Stimulated activated CD8-positive, alpha-beta memory T cell treated with anti-CD3 and anti-CD28 coated beads, Interleukin-4, amount 100 ng/mL, for 1 hour (primary cell): ENCODE measurements at places on chromosomes 1 and 21.

DNA sequence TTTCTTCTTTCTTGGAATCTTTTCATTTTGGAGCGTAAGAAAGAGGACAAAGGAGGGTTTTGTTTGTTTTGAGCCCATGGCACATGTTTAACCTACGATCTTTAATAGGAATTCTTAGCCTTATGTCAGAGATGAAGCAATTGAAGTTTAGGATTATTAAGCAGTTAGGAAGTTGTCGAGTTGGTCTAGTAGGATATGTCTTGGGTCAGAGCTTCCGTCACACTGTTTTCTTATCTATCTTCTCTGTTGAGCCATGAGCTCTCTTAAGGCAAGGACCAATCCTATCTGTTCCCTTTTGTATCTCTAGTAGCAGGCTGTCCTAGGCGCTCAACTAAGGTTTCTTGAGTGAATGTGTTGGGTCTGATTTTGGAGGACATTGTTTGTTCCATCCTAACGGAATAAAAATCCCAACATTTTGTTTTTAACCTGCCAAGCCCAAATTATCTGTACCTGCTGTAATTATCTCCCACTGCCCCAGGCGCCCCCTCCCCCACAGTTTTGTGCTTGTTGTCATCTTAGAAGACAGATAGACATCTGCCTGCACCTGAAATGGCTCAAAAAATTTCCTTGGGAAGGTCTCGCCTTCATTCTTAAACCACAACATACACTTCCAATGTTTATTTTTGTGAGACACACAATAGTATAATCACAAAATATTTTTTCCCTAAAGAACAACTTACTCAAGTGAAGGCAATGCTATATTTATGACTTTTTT lies 95.3 kb upstream of the GADD45A start:
- DNase-seq, result no peak

DNA sequence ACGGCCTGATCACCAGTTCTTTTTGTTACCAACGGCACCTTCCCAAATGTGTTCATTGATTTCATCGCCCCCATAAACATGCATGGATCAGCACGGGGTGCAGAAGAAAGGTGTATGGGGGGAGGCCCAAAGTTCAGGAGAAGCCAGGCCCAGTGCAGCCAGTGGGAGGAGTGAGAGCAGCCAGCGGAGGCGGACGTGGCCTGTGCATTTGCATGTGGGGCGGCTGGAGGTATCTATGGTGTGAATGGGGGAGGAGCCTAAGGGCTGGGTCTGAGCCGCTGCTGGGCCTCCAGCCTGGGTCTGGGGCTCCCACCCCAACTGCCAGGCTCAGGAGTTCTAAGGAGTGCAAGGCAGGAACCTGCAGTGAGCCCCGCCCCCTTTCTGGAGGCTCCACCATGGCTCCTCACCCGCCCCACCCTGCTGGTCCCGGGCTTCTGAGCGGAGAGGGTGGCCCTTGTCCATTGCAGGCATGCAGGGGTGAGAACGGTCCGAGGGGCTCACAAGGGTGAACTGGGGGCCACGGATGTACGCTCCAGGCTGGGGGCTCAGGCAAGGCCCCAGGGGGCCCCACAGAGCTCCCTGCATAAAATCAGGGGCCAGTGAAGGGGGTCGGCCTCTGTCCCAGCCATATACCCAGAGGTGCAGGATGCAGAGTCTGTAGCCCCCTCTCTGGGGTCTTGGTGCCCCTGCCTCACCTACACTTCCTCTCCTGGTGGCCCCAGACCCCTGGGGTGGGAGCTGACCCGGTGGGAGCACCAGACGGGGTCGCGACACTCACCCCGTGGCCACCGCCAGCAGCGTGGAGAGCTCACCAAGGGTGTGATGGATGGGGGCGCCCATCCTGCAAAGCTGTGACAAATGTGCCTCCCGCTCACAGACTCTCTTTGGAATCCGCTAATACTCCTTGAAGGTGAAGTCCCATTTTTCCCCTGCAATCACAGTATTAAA lies 31.3 kb upstream of the TTC34 start:
- DNase-seq, result no peak

DNA sequence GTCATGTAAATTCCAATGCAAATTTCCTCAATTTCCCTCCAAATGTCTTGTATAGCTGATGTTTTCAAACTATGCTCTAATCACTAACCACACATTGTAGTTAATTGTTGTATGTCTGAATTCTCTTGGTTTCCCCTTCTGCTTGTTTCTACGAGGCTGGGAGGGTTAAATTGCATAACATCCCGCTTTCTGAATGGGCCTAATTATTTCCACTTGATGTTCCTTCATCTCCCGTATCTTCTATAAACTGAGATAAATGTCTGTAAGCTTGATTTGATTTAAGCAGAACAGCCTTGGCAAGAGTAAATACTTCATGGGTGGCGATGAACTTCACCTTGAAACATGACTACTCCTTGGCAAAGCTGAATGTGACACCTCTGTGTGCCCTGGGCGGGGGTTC lies 72.2 kb downstream of the SERINC2 start:
- DNase-seq, result no peak

DNA sequence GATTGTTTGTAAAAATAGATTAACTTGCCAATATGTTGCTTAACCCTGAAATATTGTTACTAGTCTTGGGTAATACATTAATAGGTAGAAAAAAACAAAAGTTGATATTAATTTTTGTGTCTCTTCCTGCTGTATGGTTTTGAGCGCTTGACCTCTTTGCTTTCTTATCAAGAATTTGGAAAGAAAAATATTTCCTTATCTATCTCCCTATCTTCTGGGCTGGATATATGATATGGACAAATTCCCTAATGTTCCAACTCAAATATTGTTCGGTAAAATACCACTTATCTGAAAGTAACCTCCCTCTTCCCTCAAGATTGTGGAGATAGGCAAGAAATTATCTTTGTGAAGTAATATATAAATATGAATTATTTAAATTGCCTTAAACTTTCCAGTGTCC lies 57.3 kb downstream of the ADGRL4 start:
- DNase-seq, result no peak

GRCh38 chr1:9018333-9018732 lies 7.9 kb downstream of the SLC2A7 start:
- no peak for DNase-seq

DNA sequence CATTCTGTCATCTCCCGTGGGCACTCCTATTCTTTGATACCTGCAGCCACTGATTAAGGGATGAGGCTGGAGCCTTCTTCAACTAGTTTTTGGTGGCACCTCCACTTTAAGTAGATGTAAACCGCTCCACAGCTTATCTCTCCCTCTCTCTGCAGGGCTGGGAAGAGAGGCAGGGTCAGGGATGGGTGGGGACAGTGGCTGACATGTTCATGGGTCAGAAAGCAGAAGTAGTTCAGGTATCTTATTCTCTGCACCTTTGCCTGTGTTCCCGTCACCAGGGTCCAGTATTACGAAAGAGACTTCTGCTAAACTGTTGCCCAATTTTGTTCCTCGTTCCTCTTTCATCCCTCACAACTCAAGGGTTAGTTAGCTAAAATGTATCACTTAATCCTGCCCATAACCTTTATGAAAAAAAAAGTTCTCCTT lies 51.7 kb upstream of the EDEM3 start:
- DNase-seq, result no peak

- DNase-seq, result no peak
These were observed 4.9 kb downstream of the IL12RB2 start for GRCh38 chr1:67312615-67313014.

DNA sequence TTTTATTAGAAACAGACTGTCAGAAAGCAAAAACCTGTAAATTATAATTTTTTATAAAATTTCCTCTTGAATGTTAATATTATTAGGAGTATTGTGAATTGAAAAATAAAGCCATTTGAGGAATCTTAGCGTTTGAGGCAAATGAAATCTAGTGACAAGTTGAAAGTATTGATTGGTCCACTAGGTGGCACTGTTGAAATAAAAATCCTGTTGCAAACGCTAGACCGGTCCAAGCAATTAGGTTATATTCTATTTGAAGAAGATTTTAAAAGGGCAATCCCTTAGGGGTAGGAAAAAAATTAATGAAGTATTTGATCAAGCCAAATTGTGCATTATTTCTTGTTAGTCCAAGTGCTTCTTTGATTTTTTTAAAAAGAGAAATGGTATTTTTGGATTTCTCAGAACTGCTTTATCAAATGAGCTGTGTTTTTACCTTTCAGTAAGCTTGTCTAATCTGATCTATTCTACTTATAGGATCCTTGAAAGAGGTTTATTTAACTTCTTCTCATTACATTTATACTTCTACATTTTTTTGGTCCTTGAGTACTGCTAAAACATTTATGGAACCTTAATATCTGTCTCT lies 57.7 kb downstream of the ATG4C start:
- DNase-seq, result no peak

- no peak for DNase-seq
These were observed 56.8 kb downstream of the PRDM16 start for GRCh38 chr1:3125546-3126368.

DNA sequence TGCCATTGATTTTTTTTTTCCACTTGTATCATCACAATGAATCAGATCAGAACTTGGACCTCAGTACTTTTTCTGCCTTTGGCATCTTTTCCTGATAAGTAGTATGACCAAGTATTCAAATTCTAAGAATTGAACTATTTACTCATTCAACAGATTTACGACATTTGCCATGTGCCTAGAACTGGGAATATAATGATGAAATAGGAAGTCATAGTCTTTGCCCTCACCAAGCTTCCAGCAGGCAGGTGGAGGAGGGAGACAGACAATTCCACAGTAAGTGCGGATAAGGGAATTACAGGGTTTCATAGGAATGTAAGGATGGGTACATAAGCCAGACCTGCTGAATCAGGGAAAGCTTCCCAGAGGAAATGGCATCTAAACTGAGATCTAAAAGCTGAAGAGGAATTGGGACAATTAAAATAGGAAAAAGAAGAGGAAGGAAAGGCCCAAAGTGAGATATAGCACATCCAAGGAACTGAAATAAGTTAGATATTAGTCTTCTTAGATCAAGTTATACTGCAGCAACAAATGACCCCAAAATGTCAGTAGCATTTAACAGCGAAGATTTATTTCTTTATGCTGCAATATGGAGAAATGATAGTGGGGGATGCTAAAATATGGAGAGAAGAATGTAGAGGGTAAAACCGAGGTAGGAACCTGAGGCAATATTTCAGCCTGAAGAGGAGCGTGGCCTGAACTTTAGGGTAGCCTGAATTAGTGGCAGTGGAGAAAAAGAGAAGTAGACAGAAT lies 5.3 kb upstream of the DDX59 start:
- DNase-seq, result no peak

DNA sequence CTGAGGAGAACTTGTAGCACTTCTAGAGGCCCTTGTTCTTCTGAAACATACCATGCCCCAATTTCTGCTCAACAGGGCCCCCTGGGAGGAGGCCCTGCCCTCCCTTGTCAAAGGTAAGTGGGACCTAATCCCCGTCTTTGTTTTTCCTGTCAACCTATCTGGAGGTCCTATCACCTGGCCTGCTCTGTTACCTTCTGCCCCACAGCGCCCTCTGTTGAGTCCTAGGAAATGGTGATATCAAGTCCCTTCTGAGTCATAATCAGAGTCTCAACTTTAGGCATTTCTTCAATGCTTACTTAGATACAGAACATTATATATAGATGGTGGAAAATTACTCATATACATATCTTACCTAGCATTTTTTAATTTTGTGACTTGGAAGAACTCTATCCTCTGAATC lies 28.2 kb upstream of the FCRL4 start:
- DNase-seq, result no peak

DNA sequence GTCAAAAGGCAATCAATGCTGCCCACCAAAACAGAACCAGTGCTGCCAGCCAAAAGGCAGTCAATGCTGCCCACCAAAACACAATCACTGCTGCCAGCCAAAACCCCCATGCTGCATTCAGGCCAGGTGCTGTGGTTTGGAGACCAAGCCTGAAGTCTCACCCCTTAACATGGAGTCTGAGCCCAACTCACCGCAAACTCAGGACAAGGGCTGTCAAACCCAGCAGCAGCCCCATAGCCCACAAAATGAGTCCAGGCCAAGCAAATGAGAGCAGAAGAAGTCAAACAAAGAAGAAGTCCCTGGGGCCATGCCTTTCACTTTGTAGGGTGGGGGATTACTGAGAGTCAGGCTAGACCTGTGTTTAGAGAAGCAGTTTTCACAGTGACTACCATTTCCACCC lies 6.4 kb downstream of the SMCP start:
- DNase-seq, result no peak
